ENCODE measurements at places on chromosomes 4 and X. TPM values are rescaled to one million over a fixed set of nuclear protein-coding genes. Genes with fewer than 3 reads are reported as not detected.

- DNase-seq, result peak; percentile 55
These were observed 1025.0 kb upstream of the PCDH10 start for GRCh38 chr4:132123870-132124623.

DNA sequence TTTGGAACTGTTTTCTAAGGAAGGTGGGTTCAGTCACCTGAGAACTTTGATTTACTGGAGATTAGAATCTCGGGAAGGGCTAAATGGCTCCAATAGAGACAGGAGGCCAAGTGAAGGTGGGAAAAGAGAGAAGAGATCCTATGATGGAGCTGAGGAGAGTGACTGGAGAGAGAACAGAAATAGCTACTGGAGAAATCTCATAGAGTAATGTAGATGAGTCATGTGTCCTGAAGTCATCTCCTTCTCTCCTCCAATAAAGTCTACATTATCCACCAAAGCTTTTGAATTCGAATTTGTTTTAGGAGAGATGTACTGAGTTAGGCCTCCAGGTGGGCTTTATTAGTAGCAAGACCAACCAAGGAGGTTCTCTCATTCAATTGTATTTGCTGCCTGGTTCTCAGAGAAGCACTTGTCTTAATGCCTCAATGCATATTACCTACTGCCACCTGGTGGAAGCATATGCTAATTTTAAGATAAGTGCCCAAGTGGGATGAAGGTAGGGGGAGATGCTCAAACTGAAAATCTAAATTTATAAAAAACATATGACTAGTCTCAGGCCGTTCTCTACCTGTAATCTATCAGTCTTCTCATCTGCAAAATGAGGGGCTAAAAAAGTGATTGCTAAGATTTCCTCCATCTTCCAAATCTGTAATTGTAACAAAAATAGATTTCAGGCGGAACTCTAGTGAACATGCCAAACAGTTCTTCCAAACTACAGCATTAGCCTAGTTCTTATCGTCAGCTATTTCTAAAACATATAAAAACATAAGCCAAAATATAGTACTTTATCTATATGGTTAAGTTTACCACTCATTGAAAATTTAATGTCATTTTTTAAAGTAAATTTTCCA, 24.4 kb downstream of the TXK start:
- DNase-seq, result peak; percentile 40

SGMS2 gene
- 57.5 TPM for total RNA-seq

DNA sequence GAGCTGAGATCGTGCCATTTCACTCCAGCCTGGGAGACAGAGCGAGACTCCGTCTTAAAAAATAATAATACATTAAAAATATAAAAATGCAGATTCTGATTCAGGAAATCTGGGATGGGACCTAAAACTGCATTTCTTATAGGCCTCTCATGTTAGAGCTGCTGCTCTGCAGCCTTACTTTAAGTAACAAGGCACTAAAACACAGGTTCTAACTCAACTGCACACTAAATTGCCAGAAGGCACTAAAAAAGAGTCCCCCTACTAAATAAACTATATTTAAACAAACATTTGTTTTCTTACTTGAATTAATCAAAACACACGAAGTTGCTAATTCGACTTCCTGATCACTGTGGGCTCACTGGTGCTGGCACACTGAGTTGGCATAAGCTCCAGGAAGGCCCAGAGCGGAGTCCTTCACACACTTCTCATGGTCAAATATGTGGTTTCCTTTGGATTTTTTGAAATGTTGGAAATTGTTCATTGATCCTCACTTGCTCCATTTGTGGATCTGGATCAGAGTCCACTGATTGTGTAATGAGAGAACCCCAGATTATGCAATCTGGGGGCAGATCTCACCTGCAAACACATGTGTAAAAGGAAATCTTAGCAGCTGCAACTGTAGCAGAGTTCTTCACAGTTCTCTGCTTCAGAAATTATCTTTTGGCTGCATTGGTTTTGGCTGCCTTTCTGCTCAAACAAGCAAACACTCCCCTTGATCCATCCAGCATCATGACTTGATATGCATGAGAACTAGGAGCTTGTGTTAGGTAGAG, 59.3 kb downstream of the AFF1 start:
- DNase-seq, result no peak

DNA sequence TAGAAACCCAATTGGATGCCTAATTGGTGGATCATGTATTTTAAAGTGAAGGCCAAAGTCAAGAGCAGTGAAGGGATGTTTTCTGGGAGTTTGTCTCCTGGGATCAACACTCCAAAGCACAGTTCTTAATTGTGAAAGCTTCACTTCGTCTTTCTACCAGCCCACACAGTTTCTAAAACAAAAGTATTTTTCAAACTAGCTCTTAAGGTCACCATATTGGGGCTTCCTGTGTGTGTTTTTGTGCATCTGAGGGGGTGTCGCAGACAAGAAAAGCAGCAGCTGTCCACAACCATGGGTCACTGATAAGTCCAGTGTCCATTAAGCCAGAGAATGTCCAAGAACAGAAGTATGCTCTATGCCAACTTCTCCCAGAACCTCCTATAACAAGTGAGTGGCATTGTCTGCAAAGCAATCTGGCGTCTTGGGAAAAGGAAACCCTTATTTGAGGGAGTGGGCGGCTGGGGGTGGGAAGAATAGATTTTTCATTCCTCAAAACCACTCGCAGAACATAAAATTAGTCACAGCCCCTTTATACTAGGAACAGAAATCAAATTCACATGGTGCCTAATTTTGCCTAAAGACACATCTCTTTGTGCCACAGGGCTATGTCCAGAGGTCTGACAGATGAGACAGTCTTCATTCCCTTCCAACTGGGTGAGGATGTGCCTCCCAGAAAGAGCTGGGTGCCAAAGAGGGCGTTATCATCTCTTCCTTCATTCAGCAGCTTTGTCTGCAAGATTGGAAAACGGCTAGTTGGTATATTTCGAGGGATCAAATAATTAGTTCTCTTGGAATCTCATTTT, 610.4 kb downstream of the BCOR start:
- DNase-seq, result no peak

LRIT3 gene
- total RNA-seq, result not detected

ZNF185 gene
- total RNA-seq, result 3.6 TPM

- DNase-seq, result no peak
These were observed 170.5 kb downstream of the PALLD start for GRCh38 chr4:168667376-168667775.

- DNase-seq, result no peak
These were observed 13.1 kb upstream of the ANXA5 start for GRCh38 chr4:121709766-121710405.

GRCh38 chr4:29047341-29048041, 1672.7 kb upstream of the PCDH7 start:
- no peak for DNase-seq

NAP1L3 gene
- total RNA-seq, result 5.3 TPM

APELA gene
- not detected for total RNA-seq

ESX1 gene
- total RNA-seq, result not detected
